ENCODE measurements at places on chromosomes 1 and 21.
A peak's percentile ranks its signal among the peaks of the same experiment; 100 is the strongest.

- no peak for DNase-seq
Measured at GRCh38 chr1:166485620-166486019, 318.8 kb upstream of the FAM78B start.

DNA sequence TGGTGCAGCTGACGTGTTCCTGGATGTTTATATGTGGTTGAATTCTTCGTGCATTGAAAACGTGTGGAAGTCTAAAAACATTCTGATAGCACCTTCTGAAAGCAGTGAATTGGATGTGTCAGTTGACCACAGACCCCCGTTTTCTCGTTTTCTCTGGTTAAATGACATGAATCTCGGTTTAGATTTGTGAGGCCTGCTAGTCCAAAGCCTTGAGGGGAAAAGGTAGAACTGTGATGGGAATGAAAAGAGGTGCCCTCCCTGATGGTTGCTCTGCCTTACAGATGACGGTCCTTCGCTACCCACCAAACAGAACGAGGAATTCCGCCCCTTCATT is 8.9 kb downstream of the RER1 start:
- no peak for DNase-seq

DNA sequence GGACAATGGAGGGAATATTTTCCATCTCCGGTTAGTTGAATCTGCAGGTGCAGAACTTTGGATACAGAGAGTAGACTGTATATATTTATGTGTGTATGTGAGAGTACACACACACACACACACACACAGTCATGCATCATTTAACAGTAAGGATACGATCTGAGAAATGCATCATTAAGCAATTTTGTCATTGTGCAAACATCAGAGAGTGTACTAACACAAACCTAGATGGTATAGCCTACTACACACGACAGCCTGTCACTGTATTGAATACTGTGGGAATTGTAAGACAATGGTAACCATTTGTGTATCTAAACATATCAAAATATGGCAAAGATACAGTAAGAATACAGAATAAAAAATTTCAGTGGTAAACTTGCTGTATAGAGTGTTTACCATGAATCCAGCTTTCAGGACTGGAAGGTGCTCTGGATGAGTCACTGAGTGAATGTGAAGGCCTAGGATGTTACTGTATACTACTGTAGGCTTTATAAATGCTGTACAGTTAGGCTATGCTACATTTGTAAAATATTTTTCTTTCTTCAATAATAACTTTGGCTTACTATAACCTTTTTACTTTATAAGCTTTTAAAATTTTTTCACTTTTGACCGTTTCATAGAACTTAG is 138.5 kb downstream of the ZZZ3 start:
- no peak for DNase-seq

DNA sequence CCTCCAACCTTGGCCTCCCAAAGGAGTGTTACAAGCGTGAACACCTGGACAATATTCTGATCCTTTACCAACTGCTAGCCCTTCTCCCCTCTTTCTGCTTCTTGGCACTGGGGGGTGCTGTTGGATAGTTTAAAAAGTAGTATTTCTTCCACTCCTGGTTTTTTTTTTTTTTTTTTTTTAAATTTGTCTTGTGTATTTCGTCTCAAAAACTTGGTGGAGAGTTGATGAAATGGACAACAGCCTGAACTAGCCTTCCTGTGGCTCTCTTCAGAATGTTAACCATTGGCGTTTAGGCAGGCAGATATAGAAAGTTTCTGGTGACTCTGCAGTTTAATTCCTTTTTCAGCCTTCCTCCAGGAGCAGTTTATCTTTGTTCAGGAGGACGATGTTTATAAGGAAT is 69.7 kb upstream of the USP24 start:
- DNase-seq = peak; percentile 75

DNA sequence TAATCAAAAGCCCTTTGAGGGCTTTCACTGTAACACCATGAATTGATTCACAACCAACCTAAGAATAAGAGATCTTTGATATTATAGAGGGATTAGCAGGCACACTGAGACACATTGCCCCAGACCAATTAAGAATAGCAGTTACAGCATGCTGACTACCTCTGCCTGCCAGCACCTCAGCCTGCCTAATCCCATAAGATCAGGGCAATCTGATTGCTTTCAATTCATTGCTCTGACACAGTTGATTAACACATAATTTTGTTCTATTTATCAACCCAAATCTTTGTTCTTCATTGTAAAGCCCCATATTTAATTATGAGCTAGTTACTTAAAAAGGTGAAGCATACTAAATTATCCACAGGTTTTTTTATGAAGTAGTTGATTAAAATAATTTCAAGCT is 548.8 kb upstream of the ZP4 start:
- DNase-seq = no peak

- no peak for DNase-seq
Measured at GRCh38 chr1:11335417-11336056, 62.5 kb downstream of the UBIAD1 start.

Data from fibroblast of lung (primary cell).